Activated naive CD4-positive, alpha-beta T cell treated with anti-CD3 and anti-CD28 coated beads for 36 hours (primary cell): ENCODE measurements at places on chromosomes 12 and 14. TPM values are rescaled to one million over a fixed set of nuclear protein-coding genes. Genes with fewer than 3 reads are reported as not detected.

Gene NTS
- total RNA-seq = not detected

Gene ERP27
- 1.2 TPM for total RNA-seq

DNA sequence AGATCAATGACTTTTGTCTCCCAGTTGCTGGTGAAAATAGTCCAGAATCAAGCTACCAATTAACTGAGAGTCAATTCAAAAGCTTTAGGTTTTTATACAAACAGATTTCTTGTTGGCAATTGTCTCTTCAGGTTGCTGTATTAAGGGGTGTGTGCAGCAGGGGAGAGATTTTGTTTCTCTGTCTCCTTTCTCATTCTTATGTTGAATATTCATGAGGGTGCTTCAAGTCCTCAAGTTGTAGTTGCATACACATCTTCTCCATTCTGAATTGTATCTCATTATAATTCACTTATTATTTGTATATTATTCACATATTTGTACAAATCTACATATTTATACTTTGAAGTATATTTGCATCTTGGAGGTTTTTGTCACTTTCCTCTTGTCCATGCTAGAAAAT is 126.7 kb upstream of the PTPRQ start:
- DNase-seq = no peak

GRCh38 chr12:47100160-47100559 is 20.4 kb upstream of the AMIGO2 start:
- no peak for DNase-seq

DNA sequence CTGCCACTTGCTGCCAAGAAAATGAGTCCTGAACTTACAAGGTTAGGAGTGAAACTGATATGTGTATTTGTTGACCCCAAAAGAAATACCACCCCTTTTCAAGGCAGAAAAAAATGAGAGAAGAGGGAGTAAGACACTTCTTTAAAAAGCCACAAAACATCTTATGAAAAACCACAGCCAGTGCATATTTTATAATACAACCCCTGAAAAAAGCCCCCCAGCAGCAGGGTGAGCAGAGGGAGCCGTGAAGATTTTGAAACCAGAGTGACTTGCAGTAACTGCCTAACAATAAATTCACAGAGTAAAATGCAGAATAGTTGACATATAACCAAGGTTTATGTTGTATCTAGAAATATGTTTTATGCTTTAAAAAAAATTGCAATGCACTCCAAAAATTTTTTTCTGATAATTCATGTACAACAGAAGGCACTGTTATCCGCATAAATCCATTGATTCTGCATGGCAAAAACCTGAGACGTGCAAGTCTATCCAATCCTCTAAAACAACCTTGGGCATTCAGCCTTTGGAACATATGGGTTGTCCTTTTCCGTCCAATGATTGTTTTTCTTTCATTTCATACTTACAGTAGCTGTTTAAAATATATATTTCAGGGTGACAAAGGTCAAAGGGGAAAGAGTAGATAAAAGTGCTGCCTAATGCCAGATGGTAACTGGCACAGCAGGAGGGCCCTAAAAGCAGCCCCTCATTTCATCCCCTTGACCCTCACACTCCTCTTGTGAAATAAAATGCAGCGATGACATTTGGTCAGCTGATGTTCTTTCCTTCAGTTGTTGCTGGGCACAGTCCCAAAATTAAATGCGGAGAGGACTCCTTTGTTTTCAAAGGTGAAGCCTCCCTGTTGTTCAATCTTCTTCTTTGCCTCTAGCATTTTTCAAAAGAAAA is 65.3 kb downstream of the IPO8 start:
- DNase-seq = no peak

- no peak for DNase-seq
Measured at GRCh38 chr12:34186492-34186891, 164.2 kb downstream of the ALG10 start.

DNA sequence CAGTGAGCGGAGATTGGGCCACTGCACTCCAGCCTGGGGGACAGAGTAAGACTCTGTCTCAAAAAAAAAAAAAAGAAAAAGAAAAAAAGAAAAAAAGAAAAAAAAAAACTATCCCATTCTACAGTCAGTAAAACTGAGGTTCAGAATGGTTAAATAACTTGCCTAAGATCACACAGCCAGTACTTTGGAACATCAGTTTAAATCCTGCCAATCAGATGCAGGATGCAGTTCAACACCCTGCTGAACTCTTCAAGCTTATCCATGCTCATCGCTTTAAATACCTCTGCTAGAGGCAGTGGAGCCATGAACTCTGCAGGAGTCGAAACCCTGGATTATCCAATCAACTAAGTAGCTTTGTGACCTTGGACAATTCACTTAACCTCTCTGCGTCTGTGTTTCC is 3.4 kb downstream of the ZNF385A start:
- DNase-seq = no peak

DNA sequence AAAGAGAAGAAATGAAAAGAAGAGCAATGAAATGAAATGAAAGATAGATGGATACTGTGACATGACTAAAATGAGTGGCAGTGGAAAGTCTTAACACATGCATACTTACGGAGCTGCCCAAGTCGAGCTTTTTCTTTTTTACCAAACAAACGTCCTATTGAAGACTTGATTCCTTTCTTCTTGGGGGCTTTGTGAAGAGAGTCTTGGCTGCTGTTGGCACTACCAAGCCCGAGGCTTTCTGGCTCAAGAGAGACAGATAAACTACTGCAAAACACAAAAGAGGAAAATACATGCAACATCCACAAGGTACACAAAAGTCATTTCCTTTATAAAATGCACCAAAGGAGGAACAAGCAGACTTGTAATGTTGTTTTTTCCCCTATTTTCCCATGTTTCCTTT is 261.2 kb downstream of the ACSS3 start:
- no peak for DNase-seq

- no peak for DNase-seq
Measured at GRCh38 chr12:102681747-102682146, 201.4 kb upstream of the IGF1 start.

- DNase-seq = no peak
Measured at GRCh38 chr14:105646175-105646574, 119.8 kb downstream of the TMEM121 start.

DNA sequence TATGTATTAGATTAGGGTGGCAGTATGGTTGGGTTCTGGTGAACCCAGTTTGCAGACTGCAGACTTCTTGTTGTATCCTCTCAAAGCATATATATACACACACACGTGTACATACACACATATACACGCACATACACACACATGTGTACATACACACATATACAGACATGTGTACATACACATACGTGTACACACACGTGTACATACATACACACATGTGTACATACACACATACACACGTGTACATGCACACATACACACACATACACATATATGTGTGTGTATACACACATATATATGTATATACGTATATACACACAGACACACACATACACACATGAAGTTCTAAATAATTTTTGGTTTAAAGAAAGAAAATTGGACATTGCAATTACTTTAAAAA is 780.2 kb downstream of the FLRT2 start:
- no peak for DNase-seq

DNA sequence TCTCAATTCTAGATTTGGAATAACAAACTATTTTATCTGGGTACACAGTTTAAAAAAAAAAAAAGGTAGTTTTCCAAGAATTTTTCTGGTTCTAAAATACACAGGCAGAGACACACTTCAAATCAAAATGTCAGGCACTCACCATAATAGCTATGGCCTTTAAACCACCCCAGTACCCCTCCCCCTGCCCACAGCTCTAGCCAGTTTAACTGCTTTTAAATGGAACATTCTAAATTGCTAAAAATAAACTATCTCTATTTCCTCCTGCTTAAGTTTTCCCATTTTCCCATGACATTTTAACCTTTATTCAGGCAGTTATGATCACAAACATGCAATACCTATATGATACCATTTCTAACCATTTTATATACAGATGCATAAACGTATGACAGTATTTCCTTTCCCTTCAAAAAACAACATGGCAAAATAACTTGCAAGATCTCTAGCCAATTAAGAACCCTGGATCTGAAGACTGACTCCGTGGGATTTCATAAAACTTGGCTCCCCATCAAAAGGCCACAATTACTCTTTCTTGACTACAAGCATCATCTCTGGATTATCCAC is 46.3 kb downstream of the PPP2R5E start:
- no peak for DNase-seq

GRCh38 chr14:68653108-68653507 is 139.8 kb downstream of the ZFP36L1 start:
- DNase-seq = no peak

DNA sequence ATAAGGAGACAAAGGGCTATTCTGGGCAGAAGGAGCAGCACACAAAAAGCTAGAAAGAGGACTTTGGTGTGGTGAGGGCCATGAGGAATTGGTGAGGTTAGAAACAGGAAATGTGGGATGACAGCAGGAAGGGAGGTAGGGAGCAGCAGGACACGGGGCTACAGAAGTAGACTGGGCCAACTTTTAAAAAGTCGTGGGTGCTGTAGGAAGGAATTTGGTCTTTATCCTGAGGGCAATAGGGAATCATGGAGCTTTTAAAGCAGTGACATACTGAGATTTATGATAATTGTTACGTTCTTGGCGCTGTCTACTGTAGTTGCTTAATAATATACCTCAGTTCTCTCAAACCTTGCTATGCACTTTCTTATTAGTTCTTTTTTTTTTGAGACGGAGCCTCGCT is 8.2 kb upstream of the CHURC1 start:
- DNase-seq = no peak

DNA sequence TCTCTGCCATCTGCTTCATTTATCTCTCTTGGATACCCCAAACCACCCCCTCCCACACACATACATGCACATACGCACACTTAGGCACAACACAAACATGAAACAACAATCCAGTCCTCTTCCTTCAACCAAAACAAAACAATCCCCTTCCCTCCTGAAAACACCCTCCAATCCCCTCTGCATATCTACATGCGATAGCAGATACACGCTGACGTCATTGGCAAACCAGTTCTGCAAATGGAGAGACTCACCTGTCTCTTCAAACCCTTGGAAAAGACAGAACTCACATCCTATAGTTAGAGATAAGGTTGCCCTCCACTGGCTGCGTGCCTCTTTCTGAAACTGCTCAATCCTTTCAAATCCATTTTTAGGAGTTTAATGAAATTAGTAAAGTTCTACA is 37.2 kb upstream of the RMST start:
- no peak for DNase-seq

- DNase-seq = no peak
Measured at GRCh38 chr12:115273456-115273855, 589.5 kb upstream of the TBX3 start.
